ENCODE measurements at places on chromosomes 6 and 20.

DNA sequence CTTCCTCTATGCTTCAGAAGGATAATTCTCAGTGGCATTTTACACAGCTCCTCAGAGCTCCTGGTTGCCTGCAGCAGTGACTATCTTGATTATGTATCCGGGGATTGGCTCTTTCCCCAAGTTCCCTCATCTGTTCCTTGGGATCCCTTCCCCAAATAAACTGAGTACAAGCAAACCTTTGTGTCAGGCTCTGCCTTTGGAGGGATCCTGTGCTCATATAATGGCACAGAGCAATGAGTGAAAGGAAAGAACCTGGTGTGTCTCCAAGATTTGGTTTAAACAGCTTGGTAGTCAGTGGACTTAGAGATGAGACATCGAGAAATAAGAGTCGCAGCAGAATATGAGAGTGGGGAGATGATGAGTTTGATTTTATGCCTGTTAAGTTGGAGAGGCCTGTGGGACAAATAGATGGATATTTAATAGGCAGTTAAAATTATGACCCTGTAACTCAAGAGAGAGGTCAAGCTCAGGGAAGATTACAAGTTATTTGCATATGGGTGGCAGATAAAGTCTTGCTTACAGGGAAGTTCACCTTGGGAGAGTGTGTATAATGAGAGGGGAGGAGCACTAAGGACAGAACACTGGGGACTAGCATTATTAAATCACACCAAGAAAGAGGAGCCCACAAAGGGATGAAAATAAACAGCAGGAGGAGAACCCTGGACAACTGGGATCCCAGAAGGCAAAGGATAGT is 44.1 kb upstream of the GCLC start:
- DNase-seq: no peak

DNA sequence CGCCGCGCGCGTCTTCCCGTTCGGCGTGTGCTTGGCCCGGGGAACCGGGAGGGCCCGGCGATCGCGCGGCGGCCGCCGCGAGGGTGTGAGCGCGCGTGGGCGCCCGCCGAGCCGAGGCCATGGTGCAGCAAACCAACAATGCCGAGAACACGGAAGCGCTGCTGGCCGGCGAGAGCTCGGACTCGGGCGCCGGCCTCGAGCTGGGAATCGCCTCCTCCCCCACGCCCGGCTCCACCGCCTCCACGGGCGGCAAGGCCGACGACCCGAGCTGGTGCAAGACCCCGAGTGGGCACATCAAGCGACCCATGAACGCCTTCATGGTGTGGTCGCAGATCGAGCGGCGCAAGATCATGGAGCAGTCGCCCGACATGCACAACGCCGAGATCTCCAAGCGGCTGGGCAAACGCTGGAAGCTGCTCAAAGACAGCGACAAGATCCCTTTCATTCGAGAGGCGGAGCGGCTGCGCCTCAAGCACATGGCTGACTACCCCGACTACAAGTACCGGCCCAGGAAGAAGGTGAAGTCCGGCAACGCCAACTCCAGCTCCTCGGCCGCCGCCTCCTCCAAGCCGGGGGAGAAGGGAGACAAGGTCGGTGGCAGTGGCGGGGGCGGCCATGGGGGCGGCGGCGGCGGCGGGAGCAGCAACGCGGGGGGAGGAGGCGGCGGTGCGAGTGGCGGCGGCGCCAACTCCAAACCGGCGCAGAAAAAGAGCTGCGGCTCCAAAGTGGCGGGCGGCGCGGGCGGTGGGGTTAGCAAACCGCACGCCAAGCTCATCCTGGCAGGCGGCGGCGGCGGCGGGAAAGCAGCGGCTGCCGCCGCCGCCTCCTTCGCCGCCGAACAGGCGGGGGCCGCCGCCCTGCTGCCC is 1.1 kb downstream of the SOX4 start:
- DNase-seq: peak; percentile 20

GRCh38 chr20:50868509-50869495 is 62.4 kb downstream of the ADNP start:
- DNase-seq: no peak

- DNase-seq: no peak
Measured at GRCh38 chr6:10951675-10952282, 64.9 kb downstream of the SYCP2L start.

GRCh38 chr6:63049216-63049615 is 162.1 kb upstream of the FKBP1C start:
- no peak for DNase-seq

GRCh38 chr6:158013904-158014504 is 32.3 kb downstream of the SYNJ2 start:
- no peak for DNase-seq

- DNase-seq: no peak
Measured at GRCh38 chr6:158718461-158719046, 68.7 kb downstream of the SYTL3 start.

DNA sequence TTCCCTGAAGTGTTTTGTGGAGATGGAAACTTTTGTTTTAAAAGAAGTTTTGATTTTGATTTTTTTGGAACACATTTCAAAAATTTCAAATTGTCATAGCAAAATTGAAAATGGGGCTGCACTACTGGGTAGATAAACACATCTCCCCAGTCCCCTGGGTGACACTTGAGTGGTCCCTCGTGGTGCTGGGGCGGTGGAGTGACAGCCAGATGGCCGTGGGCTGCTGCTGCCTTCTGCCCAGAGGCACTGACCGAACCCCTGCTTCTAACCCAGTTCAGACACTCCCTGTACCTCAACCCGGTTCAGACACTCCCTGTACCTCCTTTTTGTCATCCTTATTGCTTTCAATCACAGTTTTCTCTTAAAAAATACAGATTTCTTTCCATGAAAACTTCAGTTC is 69.9 kb upstream of the SYNJ2 start:
- DNase-seq: no peak

DNA sequence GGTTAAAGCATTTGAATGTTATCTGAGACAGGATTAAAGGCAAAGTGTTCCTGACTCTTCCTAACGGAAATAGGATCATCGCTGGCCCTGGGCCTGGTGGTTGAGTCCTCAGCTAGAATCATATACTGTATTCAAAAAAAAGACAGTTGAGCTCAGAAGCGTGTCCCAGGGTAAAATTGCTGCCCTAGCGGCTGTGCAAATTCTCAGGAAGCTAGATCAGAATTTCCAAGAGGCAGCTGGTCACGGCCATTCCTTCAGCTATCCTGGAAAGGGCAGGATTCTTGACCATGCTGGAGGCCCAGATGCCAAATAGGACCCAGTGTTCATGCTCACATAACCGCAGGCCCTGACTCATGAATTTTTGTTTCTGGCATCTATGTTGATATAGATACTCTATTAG is 67.4 kb downstream of the STMND1 start:
- DNase-seq: no peak

GRCh38 chr6:129845696-129846095 is 15.4 kb downstream of the TMEM244 start:
- DNase-seq: no peak

- no peak for DNase-seq
Measured at GRCh38 chr20:63561624-63562396, 7.9 kb downstream of the FNDC11 start.

GRCh38 chr6:163437466-163437865 is 22.9 kb downstream of the QKI start:
- DNase-seq: no peak

DNA sequence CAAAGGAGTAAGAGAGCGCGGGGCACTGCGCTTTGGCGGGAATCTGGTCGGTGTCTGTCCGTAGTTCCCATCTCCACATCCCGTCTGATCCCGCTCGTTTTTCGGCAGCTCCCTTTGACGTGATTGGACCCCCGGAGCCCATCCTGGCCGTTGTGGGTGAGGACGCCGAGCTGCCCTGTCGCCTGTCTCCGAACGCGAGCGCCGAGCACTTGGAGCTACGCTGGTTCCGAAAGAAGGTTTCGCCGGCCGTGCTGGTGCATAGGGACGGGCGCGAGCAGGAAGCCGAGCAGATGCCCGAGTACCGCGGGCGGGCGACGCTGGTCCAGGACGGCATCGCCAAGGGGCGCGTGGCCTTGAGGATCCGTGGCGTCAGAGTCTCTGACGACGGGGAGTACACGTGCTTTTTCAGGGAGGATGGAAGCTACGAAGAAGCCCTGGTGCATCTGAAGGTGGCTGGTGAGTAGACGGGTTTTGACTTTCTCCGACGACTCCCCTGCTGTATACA is 1.4 kb downstream of the BTN1A1 start:
- DNase-seq: no peak

DNA sequence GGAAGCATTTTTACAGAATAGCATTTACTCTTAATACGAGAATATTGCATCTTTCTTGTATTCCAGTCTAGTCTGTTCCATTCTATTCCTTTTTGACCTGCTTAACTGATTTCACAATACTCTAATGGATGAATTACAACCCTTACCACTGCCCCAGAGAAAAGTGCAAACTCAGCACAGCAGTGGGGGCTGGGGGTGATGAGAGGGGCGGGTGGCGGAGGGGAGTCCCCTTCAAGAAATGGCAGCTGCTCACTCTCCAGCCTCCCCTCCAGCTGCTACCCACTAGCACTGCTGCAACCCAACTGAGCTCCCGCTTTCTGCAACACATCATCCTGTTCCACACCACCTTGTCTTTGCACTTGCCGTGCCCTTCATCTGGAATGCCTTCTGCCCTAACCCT is 30.1 kb downstream of the PIM1 start:
- DNase-seq: no peak

- peak; percentile 6 for DNase-seq
Measured at GRCh38 chr6:130697995-130698535, 129.1 kb upstream of the SMLR1 start.

- DNase-seq: no peak
Measured at GRCh38 chr20:36744764-36745191, 1.1 kb downstream of the NDRG3 start.

DNA sequence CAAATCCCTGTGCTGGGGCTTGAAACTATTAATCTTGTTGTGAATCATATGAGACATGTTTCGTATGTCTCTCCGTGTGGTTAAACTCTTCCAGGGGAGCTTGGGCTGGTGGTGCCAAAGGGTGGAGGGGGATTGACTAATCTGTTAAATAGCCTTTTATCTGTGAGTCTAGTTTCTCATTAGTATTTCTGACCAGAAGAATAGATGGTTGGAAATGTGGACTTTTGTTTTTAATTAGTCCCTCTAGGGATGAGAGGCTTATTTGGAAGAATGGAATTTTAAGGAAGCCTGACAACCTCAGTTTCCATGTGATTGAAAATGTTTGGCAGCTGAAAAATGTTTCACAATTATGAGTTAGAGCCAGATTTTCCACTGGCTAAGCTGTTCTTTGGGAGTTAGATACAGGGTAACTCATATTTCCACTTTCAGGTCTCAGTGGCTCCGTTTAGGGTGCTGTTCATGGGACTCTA is 117.3 kb downstream of the BCKDHB start:
- DNase-seq: no peak

GRCh38 chr6:127952831-127953230 is 52.0 kb upstream of the THEMIS start:
- DNase-seq: no peak

GRCh38 chr6:153001767-153002612 is 519 bp downstream of the MTRF1L start:
- DNase-seq: no peak

GRCh38 chr20:17873410-17874270 is 95.0 kb downstream of the SNX5 start:
- no peak for DNase-seq

GRCh38 chr20:17171746-17172280 is 55.0 kb upstream of the PCSK2 start:
- DNase-seq: no peak

- DNase-seq: no peak
Measured at GRCh38 chr20:48040491-48040890, 255.2 kb upstream of the SULF2 start.

GRCh38 chr6:144364782-144365181 is 79.6 kb downstream of the UTRN start:
- DNase-seq: no peak

DNA sequence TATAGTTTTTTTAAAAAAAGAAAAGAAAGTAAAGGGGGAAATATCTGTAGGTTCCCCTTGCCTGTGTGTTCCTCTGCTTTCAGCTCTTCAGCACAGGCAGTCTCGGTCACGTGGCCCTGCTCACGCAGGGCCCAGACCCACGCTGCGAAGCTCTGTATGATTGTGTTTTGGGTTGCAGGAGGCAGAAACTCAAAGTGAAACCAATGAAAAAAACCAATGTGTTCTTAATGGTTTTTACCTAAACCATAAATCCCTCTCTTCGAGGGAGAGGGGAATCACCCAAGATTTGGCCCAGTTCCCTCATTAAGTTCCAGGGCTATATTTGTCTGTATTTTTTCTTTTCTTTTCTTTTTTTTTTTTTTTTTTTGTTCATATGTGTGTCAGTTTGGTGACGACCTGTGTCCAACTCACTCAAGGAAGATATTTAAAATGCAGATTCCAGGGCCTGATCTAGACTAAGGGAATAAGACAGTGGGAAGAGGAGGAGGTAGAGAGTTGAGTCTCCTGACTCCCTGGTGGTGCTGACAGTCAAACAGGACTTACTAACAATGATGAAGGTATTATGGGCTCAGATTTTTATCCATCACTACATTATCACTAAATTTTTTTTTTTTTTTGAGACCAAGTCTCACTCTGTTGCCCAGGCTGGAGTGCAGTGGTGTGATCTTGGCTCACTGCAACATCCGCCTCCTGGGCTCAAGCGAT is 33.8 kb upstream of the RREB1 start:
- DNase-seq: no peak

GRCh38 chr6:82954356-82954755 is 111.3 kb downstream of the UBE3D start:
- no peak for DNase-seq

GRCh38 chr6:90534337-90535025 is 52.4 kb downstream of the MAP3K7 start:
- no peak for DNase-seq

DNA sequence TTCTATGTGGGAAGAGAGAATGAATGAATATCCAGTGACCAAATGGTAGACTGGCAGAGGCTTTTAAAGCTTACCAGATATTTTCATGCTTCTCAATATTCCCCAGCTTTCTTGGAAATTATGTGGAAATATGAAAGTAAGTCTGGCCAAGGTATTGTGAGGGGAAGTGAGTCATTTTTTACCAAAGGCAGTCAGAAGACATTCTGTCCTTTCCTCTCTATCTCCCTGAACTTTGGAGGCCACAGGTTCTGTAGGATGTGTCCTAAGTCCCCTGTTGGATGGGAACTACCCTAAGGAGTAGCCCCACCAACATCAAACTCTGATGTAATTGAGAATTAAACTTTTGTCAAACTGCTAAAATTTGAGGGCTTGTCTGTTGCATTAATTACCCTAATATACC is 593.8 kb upstream of the NRSN1 start:
- DNase-seq: no peak

GRCh38 chr6:43286980-43287716 is 10.9 kb upstream of the SLC22A7 start:
- DNase-seq: no peak

DNA sequence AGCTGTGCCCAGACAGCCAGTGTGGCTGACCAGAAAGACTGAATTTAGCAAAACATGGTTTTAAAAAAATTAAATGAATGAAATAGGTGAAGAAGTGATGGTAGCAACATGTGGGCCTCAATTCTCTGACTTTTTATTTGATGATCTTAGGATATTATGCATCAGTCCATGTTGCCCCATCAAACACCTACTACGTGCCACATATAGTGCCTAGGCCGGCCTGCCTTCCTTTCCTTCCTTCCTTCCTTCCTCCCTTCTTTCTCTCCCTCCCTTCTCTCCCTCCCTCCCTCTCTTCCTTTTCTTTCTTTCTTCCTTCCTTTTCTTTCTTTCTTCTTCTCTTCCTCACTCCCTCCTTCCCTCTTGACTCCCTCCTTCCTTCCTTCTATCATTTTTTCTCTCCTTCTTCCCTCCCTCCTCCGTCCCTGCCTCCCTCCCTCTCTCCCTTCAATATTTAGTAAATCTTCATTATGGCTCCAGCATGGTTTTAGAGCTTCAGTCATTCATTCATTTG is 209.8 kb downstream of the TSHZ2 start:
- no peak for DNase-seq

GRCh38 chr6:129592516-129593232 is 117.3 kb downstream of the ARHGAP18 start:
- DNase-seq: no peak

- no peak for DNase-seq
Measured at GRCh38 chr20:40197691-40198090, 491.3 kb downstream of the MAFB start.

Measured in GDM1 (cell line).